ENCODE measurements at places on chromosomes 6 and 20. TPM values are rescaled to one million over a fixed set of nuclear protein-coding genes. Genes with fewer than 3 reads are reported as not detected.

The OLIG3 gene
- polyA plus RNA-seq: not detected

The CALHM5 gene
- polyA plus RNA-seq: 0.12 TPM

The VGLL2 gene
- polyA plus RNA-seq: not detected

The PSORS1C1 gene
- polyA plus RNA-seq: 3.0 TPM

The PRRC2A gene
- 60.7 TPM for polyA plus RNA-seq

The GMPR gene
- 0.53 TPM for polyA plus RNA-seq

The RIMS1 gene
- polyA plus RNA-seq: not detected

The GLP1R gene
- not detected for polyA plus RNA-seq

The MYT1 gene
- 0.26 TPM for polyA plus RNA-seq

The MYCT1 gene
- polyA plus RNA-seq: not detected

The FERMT1 gene
- 13.4 TPM for polyA plus RNA-seq

Data from A549 (cell line).